Activated naive CD4-positive, alpha-beta T cell treated with anti-CD3 and anti-CD28 coated beads for 36 hours (primary cell): ENCODE measurements at places on chromosomes 11 and 22.

- H3K4me3 ChIP-seq: no peak overlapping the region
- no peaks in the 10 kb centered on the region for H3K4me1 ChIP-seq
- no peak for DNase-seq
- H3K27ac ChIP-seq: no peak overlapping the region
- no peaks in the 10 kb centered on the region for H3K27me3 ChIP-seq
Measured at GRCh38 chr22:41508770-41509170, 35.5 kb downstream of the POLR3H start.

GRCh38 chr11:27971171-27971570 lies 136.8 kb downstream of the KIF18A start:
- no peaks in the 10 kb centered on the region for H3K4me1 ChIP-seq
- no peak for DNase-seq
- H3K36me3 ChIP-seq: no peaks in the 10 kb centered on the region
- peaks cover 4% of the 10 kb centered on the region for H3K27me3 ChIP-seq
- no peak overlapping the region for H3K27ac ChIP-seq

- H3K36me3 ChIP-seq: no peaks in the 10 kb centered on the region
- H3K27me3 ChIP-seq: peaks cover 5% of the 10 kb centered on the region
- H3K4me3 ChIP-seq: no peak overlapping the region
- no peak overlapping the region for H3K27ac ChIP-seq
- DNase-seq: peak; percentile 71
Measured at GRCh38 chr11:13955971-13956421, 6.5 kb upstream of the SPON1 start.

- no peak for DNase-seq
- H3K36me3 ChIP-seq: no peaks in the 10 kb centered on the region
- H3K27ac ChIP-seq: no peak overlapping the region
- no peaks in the 10 kb centered on the region for H3K4me1 ChIP-seq
Measured at GRCh38 chr11:134527382-134528243, 115.6 kb upstream of the B3GAT1 start.

DNA sequence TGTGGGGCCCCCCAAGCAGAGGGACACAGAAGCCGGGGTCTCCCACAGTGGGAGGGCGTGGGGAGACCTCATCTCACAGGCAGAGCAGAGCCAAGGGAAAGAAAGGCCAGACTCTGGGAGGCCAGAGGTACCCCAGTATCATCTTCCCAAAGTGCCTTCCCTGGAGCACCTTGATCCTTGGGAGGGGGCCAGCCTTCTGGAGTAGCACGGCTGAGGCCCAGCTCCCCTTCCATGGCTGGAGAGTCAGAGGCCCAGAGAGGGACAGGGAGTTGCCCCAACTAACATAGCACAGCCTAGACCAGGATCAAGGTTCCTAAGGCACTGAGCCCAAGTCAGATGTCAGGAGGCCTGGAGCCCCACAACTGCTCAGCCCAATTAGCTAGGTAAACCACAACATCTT lies 50.6 kb downstream of the ELFN2 start:
- DNase-seq: no peak
- no peaks in the 10 kb centered on the region for H3K4me1 ChIP-seq
- H3K27ac ChIP-seq: no peak overlapping the region
- no peak overlapping the region for H3K4me3 ChIP-seq

DNA sequence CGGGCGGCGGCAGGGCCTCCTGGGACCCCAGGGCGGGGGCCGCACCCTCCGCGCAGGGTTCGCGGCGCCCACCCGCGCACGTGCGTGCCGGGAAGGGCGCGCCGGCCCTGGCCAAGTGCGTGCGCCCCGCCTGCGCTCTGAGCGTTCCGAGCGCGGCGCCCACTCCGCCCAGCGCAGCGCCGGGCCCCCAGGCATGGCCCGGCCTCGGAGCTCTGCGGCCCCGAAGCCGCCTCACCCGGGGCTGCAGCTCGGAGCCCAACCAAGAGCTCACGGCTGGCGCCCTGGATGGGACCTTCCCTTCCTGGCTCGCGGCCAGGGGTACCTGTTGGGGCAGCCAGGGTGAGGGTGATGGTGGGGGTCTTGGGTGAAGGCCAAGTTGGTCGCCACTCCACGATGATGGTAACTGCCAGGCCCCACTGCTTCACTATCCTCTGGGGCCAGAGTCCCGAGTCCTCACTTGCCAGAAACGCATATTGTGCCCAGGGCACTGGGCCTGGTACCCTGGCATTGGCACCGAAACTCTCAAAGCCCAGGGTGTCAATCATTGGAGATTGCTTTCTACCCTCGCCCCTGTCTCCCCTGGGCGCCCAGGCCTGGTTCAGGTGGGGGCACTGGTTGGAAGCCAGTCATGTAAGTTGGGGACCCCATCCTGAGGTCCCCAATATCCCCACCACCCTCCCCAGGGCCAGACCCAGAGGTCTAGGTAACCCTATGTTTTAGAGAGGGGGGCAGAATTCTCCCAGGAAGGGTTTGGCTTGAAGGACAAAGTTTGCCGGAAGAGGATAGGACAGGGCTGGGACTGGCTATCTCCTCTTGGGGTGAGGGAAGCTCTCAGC lies 882 bp downstream of the ANO1 start:
- no peak overlapping the region for H3K4me3 ChIP-seq
- no peak overlapping the region for H3K27ac ChIP-seq
- H3K4me1 ChIP-seq: no peaks in the 10 kb centered on the region
- H3K27me3 ChIP-seq: peaks cover 31% of the 10 kb centered on the region
- DNase-seq: no peak

GRCh38 chr22:49327411-49328117 lies 500.1 kb downstream of the BRD1 start:
- peaks cover 2% of the 10 kb centered on the region for H3K4me1 ChIP-seq
- DNase-seq: no peak
- H3K27me3 ChIP-seq: peaks cover 7% of the 10 kb centered on the region
- peaks cover 1% of the 10 kb centered on the region for H3K36me3 ChIP-seq
- H3K4me3 ChIP-seq: no peak overlapping the region
- H3K27ac ChIP-seq: no peak overlapping the region

DNA sequence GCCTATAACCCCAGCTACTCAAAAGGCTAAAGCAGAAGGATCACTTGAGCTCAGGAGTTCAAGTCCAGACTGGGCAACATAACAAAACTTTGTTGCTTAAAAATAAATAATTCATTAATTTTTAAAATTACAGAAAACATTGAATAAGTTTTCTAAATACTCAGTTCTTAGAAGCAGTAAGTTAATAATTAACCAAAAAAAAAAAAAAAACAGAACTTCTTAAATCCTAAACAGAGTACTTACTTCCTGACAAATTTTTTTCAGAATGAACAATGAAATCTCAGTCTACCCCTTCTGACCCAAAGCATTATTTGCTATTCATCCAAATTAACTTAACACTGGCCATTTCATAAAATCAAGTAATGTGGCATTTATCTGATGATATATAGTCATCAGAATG lies 65.4 kb upstream of the ARHGAP32 start:
- H3K4me3 ChIP-seq: no peak overlapping the region
- H3K4me1 ChIP-seq: no peaks in the 10 kb centered on the region
- H3K36me3 ChIP-seq: no peaks in the 10 kb centered on the region
- no peak overlapping the region for H3K27ac ChIP-seq
- no peak for DNase-seq
- H3K27me3 ChIP-seq: no peaks in the 10 kb centered on the region

GRCh38 chr22:17103351-17103750 lies 17.8 kb downstream of the TMEM121B start:
- DNase-seq: no peak
- peaks cover 74% of the 10 kb centered on the region for H3K4me1 ChIP-seq
- H3K27ac ChIP-seq: no peak overlapping the region
- peaks cover 50% of the 10 kb centered on the region for H3K36me3 ChIP-seq
- H3K27me3 ChIP-seq: no peaks in the 10 kb centered on the region

GRCh38 chr11:64866173-64866491 lies 12.3 kb downstream of the EHD1 start:
- DNase-seq: no peak
- peak overlapping the region; percentile 56 for H3K4me3 ChIP-seq
- peaks cover 34% of the 10 kb centered on the region for H3K36me3 ChIP-seq
- H3K27ac ChIP-seq: peak overlapping the region; percentile 97
- H3K27me3 ChIP-seq: no peaks in the 10 kb centered on the region
- H3K4me1 ChIP-seq: peaks cover 95% of the 10 kb centered on the region

DNA sequence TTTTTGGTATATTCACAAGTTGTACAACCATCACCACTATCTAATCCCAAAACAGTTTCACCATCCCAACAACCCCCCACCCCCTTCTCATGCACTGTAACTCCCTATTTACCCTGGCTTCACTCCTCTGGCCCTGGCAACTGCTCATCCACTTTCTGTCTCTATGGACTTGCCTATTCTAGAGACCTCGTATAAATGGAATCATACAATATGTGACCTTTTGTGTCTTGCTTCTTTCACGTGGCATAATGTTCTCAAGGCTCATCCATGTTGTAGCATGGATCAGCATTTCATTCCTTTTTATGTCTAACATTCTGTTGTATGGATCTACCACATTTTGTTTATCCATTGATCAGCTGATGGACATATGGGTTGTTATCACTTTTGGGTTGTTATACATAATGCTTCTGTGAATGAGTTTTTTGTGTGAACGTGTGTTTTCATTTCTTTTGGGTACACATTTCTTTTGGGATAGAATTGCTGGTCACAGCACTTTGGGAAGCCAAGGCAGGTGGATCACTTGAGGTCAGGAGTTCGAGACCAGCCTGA lies 46.1 kb downstream of the GDPD5 start:
- no peaks in the 10 kb centered on the region for H3K27me3 ChIP-seq
- H3K4me1 ChIP-seq: peaks cover 16% of the 10 kb centered on the region
- H3K27ac ChIP-seq: no peak overlapping the region
- H3K36me3 ChIP-seq: no peaks in the 10 kb centered on the region
- H3K4me3 ChIP-seq: no peak overlapping the region
- no peak for DNase-seq

DNA sequence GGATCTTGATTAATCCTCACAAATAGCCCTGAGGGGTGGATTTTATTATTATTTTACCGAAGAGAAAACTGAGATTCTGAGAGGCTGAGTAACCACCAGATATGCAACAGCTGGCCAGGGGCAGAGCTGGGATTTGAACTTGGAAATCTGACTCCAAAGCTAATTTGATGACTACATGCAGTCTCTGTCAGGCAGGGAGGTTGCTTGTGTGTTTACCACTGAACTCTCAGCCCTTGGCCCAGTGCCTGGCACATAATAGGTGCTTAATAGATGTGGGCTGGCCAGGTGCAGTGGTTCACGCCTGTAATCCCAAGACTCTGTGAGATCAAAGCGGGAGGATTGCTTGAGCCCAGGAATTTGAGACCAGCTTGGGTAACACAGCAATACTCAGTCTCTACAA lies 121.7 kb upstream of the CRYBB3 start:
- no peak overlapping the region for H3K4me3 ChIP-seq
- peaks cover 57% of the 10 kb centered on the region for H3K4me1 ChIP-seq
- H3K27ac ChIP-seq: no peak overlapping the region
- no peak for DNase-seq
- H3K27me3 ChIP-seq: no peaks in the 10 kb centered on the region
- peaks cover under 1% of the 10 kb centered on the region for H3K36me3 ChIP-seq

DNA sequence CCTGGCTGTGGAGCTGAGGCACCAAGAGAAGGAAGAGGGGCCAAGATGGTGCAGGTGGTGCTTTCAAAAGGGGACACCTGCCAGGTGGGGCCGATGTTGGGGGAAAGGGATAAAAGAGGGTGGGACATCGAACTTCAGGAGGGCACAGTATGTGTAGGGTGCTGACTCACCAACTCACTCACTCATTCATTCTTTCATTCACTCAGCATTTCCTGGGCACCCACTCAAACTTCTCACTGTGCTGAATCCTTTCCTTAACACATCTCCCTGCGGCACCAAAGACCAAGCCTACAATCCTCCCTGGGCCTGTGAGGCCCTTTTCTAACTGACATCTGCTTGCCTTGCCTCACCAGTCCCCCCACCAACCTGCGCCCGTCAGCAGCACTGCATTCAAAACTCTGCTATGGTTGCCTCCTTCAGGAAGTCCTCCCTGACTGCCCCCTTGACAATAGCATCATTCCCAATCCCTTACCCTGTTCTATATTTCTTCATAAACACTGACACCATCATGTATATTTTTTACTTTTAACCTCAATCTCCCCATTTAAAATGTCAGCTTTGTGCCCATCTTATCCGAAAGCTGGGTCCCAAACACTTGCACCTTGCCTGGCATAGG lies 246.6 kb downstream of the MN1 start:
- no peaks in the 10 kb centered on the region for H3K36me3 ChIP-seq
- no peak overlapping the region for H3K4me3 ChIP-seq
- H3K27me3 ChIP-seq: peaks cover 3% of the 10 kb centered on the region

- H3K4me1 ChIP-seq: peaks cover 17% of the 10 kb centered on the region
- H3K4me3 ChIP-seq: no peak overlapping the region
- no peak overlapping the region for H3K27ac ChIP-seq
- H3K27me3 ChIP-seq: no peaks in the 10 kb centered on the region
Measured at GRCh38 chr22:43992331-43992821, 31.7 kb upstream of the PARVB start.

DNA sequence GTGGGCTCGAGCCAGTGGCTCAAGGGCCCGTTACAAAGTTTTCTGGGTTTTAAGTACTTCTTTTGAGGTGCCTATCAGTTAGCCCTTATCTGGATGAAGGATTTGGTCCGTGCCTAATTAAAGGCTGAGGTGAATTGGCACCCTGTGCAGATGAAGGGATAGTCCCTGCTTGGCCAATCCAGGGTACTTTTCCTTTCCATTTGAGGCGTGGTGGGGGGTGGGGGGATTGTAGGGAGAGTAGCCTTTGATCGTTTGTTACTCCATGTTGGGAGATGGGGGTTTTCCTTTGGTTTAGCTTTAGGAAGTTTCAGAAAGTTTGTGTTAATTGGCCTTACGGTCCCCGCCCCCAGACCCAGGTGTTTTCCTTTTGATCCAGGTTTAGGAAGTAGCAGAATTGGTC lies 170.8 kb downstream of the DDX10 start:
- H3K27me3 ChIP-seq: no peaks in the 10 kb centered on the region
- DNase-seq: no peak
- no peak overlapping the region for H3K27ac ChIP-seq

DNA sequence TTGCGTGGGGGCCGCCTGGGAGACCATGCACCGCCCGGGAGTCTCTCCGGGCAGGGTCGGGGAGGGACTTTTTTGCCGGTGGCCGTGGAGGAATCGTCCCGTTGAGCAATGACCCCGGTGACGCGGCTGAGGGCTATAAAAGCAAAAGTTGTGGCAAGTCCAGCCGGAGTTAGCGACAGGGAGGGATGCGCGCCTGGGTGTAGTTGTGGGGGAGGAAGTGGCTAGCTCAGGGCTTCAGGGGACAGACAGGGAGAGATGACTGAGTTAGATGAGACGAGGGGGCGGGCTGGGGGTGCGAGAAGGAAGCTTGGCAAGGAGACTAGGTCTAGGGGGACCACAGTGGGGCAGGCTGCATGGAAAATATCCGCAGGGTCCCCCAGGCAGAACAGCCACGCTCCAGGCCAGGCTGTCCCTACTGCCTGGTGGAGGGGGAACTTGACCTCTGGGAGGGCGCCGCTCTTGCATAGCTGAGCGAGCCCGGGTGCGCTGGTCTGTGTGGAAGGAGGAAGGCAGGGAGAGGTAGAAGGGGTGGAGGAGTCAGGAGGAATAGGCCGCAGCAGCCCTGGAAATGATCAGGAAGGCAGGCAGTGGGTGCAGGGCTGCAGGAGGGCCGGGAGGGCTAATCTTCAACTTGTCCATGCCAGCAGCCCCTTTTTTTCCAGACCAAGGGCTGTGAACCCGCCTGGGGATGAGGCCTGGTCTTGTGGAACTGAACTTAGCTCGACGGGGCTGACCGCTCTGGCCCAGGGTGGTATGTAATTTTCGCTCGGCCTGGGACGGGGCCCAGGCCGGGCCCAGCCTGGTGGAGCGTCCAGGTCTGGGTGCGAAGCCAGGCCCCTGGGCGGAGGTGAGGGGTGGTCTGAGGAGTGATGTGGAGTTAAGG lies at the start of gene NEAT1:
Gene NEAT1, plus strand, starts transcription at position 166 of the 883 bp plus-strand sequence.
- DNase-seq: peak; percentile 94
- H3K4me3 ChIP-seq: peak within 1 kb of the TSS; percentile 100
- peaks cover 71% of the 10 kb centered on the region for H3K36me3 ChIP-seq
- H3K4me1 ChIP-seq: peaks cover 40% of the 10 kb centered on the region
- H3K27me3 ChIP-seq: peaks cover 14% of the 10 kb centered on the region
